ENCODE measurements at places on chromosomes 12 and 14. TPM values are rescaled to one million over a fixed set of nuclear protein-coding genes. Genes with fewer than 3 reads are reported as not detected.

PSMA6 gene
- 72.0 TPM for total RNA-seq

MMP19 gene
- total RNA-seq = 2.2 TPM

DICER1 gene
- 35.2 TPM for total RNA-seq

RPL41 gene
- total RNA-seq = 1,359 TPM

DTX3 gene
- 2.2 TPM for total RNA-seq

NFE2 gene
- 0.68 TPM for total RNA-seq

BBOF1 gene
- 0.98 TPM for total RNA-seq

DBX2 gene
- not detected for total RNA-seq

AGAP2 gene
- 0.83 TPM for total RNA-seq

HNF1A gene
- total RNA-seq = 23.8 TPM

KRT80 gene
- total RNA-seq = 0.28 TPM

Measured in left lobe of liver (tissue), 2 donors.